ENCODE measurements at places on chromosomes 2 and 18.
A peak's percentile ranks its signal among the peaks of the same experiment; 100 is the strongest.

GRCh38 chr2:237141571-237142051, 55.9 kb downstream of the COPS8 start:
- DNase-seq, result no peak

DNA sequence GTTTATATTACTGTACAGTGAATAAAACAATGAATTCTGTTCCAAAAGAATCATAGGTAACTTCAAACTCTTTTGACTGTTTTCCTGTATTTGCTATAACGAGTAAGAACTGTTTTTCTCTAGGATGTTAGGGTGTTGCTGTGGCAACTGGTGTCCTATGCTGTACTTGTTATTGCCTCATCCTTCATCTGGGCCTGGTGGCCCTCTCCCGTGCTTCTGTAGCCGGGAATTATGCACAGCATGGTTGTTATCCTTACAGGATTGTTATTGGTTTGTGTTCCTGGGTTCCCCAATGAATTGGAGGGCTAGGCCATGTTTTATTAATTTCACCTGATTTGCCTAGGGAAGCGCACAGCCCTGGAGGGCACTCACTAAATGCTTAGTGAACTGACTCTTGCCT, 279.2 kb downstream of the PTPRM start:
- DNase-seq, result no peak

- no peak for DNase-seq
These were observed 117.3 kb downstream of the TTC27 start for GRCh38 chr2:32745191-32745590.

DNA sequence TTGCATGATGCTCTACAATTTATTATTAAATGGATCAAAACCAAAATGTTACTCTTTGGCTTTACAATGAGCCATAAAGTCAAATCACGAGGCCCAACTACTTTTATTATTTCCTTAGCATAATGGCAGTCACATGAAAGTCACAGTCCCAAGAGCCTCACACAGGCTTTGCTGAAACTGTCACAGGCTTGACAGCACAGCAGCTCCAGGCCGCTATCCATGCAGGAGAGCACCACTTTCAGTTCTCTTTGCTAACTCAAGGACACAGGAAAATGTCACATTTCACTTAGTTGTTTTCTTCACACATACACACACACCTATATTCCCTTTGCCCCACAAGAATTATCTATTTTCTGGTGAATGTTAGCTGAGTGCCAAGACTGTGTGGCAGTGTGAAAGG, 11.1 kb upstream of the MSGN1 start:
- no peak for DNase-seq

- no peak for DNase-seq
These were observed 226.0 kb downstream of the TFCP2L1 start for GRCh38 chr2:121058852-121059558.

- no peak for DNase-seq
These were observed 48.5 kb upstream of the ZNF638 start for GRCh38 chr2:71283131-71283530.

DNA sequence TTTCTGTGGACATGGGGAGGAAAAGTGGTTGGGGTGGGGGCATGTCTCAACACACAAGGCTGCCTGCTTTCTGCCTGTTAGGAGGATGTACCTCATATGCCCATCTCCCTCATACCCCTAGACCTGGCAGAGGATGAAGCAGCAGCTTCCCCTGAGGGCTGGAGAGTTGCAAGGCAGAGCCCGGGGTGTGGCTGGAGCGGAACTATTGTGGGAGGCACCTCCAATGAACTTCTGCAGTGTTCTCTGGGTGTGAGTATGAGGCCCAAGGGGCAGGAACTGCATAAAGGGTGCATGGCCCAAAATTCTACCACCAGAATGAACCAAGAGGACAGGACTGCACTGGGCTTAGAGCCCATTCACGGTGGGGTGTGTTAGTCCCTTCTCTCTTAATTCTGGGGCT, 296.3 kb upstream of the SIX2 start:
- no peak for DNase-seq

DNA sequence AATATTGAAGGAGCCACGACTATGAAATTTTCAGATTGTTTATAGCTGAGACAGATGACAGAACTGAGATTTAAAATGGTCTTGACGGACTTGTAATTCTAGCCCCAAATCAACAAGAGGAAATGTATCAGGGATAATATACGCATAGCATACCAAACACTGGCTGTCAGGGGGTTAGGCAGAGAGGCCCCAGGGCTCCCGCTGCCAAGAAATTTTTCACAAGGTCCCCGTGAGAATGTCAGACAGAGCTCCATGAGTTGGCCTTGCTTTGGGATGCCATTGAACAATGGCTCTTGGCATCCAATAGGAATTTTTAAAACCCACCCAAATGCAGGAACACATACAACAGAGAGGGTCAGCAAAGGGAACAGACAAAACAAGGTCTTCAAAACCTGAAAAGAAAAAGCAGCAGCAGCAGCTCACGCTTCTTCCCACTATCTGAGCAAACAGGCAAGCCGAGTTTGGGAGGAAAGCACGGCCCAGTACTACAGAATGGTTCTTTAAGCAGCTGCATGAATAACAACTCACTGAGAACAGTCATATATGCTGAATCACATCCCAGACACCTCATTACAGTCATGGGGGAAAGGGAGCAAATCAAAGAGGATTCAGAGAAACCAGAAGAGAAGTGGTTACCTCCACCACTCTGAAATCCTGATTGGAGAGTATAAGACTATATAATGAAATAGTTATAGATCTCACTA, 445.6 kb downstream of the RND3 start:
- no peak for DNase-seq

DNA sequence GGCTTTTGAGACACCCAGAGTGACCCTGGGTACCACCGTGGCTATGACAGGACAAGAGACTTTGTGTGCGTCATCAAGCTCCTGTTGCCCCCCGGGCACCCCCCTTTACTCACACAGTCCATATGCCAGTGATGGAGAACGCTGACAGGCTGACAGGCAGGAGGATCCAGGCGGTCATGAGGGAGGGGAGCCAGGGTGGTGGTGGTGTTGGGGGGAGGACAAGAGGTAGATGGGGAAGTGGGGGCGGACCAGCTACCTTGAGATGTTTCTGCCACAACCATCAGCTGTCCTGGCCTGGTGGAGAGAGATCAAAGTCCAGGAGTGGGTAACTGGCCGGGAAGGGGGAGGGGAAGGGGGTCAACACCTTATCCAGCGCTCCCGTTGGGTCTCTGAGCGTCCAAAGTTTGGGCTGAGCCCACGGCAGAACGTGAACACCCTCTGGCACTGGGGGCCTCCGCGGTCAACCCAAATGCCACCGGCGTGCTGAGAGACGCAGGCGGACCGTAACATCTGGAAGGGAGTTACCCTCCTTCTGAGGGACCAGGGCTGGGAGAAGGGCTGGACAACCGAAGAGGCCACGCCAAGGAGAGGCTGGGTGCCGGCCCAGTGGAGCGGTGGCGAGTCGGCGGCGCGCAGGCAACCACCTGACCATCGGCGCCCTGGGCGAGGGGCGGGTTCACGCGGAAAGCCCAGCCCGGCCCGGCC, 575 bp downstream of the TMEM150A start:
- no peak for DNase-seq

- DNase-seq, result no peak
These were observed 261.2 kb downstream of the EIPR1 start for GRCh38 chr2:3116371-3116770.

DNA sequence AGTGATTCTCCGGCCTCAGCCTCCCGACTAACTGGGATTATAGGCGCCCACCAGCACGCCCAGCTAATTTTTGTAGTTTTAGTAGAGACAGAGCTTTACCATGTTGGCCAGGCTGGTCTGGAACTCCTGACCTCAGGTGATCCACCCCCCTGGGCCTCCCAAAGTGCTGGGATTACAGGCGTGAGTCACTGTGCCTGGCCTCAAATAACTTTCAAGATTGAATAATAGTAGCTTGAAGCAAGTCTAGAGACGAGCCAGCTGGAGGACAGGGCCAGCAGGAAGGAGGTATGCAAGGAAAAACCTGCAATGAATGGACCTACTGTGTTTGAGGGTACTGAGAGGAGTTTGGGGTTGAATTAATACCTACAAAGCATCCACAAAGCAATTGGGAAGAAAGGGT, 87.5 kb downstream of the MSH2 start:
- DNase-seq, result no peak

- no peak for DNase-seq
These were observed 288.1 kb downstream of the CCDC178 start for GRCh38 chr18:33152376-33152775.

DNA sequence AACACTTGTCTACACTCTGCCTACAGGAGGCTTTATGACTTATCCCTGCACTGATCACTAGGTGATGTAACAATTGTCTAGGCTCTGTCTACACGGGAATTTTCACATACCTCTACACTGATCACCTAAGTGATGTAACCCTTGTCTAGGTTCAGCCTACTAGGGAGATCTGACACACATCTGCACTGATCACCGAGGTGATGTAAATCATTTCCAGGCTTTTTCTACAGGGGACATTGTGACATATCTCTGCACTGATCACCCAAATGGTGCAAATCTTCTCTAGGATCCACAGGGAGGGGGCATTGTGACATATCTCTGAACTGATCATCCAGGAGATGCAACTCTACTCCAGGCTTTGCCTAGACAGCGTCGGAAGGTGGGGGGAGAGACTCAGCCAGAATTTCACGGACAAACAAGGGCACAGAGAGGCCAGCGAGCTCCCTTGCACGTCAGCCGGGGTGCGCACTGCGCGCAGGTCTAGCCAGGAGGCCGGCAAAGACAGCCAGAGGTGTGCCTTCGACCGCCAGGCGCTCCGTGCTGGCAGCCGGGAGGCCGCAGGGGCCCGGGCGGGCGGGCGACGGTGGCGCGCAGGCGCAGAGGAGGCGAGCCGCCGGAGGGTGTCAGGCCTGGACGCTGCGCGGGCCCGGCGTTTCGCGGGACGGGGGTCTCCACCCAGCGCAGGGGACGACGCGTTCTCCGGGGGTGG, 46.9 kb upstream of the USP14 start:
- DNase-seq, result peak; percentile 69

DNA sequence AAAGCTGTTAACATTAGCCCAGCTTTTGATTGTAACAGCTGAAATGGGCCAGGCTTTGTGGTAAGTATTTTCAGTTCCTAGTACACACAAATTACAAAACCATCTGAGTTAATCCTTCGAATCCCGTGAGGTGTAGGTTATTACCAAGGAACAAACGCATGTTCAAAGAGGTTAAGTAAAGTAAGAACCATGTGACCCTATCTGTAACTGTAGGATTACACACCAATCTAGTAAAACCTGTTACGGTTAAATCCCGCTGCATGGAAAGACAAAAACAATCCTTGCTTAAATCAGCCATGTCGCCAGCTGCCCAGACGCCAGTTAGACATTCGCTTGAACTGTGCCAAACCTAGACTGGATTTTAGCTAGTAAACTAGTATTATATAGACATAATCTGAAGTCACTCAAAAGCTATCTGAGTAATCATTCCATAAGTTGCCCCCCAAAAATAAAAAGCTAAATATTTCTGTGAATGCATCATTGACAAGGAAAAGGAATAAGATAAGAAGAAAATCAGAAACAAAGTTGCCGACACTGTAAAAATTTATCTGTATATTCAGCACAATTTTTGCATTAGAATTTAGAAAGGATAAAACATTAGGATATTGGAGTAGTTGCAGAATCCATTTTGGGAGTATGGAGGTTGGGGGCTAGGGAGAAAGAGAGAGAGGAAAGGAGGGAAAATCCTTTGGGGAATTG, 638.0 kb downstream of the CNTNAP5 start:
- no peak for DNase-seq

DNA sequence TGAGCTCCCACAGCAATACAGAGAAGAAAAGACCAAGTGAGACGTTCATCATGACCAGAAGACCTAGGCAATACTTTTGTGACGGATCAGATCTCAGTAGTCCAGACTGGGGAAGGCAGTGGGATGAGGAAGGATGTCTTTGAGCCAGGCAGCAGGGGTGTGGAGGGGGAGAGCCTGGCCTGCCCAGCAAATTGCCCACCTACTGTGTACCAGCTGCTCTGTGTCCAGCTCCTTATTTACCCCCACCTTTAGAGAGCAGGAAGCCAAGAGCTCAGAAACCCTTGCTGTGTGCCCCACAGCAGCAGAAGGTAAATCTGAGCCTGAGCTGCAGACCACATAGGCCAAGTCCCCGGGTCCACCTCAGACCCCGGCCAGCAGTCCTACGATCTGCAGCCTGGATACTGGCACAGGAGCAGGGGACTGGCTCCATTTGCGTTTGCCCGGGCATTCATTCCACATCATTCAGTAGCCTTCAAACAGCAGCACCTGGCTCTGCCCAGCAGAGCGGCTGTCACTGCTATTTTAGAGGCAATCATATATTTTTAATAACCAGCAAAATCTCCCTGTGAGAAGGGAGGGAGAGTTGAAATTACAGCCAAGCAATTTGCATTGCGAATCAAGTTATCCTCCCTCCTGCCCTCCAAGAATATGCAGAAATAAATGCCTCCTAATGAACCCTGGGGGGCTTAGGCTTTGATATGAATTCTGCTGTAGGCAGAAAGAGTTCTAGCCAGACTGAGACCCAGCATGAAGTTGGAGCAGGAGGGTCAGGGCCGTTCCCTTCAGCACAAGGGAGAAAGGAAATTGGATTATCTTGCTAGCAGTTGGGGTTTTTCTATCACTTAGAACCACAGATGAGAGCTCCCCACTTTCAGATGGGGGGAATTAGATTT, 110.0 kb upstream of the FZD7 start:
- DNase-seq, result no peak

DNA sequence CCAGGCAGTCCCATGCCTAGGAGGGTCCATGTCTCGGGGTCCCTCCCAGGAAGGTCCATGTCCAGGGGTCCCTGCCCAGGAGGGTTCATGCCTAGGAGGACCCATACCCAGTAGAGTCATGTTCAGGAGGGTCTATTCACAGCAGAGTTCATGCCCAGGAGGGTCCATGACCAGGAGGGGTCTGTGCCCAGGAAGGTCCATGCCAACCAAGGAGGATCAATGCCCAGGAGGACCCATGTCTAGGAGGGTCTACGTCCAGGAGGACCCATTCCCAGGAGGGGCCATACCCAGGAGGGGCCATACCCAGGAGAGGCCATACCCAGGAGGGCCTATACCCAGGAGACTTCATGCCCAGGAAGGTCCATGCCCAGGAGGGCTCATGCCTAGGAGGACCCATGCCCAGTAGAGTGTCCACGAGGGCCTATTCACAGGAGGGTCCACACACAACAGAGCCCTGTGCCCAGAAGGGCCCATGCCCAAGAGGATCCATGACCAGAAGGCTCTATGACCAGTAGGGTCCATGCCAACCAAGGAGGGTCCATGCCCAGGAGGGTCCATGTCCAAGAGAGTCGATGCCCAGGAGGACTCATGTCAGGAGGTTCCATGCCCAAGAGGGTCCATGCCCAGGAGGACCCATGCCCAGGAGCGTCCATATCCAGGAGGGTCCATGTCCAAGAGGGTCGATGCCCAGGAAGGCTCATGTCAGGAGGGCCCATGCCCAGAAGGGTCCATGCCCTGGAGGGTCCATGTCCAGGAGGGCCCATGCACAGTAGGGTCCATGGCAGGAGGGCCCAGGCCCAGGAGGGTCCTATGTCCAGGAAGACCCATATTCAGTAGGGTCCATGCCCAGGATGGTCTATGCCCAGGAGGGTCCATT, 10.1 kb downstream of the GPR35 start:
- DNase-seq, result no peak

- no peak for DNase-seq
These were observed 65.9 kb downstream of the C1D start for GRCh38 chr2:67996772-67997527.

- no peak for DNase-seq
These were observed 40.5 kb downstream of the SMAD4 start for GRCh38 chr18:51070545-51070944.

All from activated naive CD4-positive, alpha-beta T cell treated with anti-CD3 and anti-CD28 coated beads for 36 hours (primary cell).